Mucosa of descending colon (tissue), 3 donors: ENCODE measurements at places on chromosomes 5 and 9.

DNA sequence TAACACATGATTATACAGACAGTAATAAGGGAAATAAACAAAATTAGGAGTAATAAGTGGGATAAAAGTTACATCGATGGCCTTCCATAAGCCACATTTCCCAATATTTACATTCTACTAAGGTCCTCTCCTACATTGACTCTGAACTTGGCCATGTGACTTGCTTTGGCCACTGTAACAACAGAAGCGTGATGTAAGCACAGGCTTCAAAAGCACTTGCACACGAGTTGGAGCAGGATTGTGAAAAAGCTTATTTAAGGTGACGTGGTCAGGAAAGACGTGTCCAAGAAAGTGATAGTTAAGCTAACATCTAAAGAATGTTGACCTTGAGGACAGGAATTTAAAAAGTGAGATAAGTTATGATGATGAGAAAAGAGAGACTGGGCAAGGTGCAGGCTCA lies 9.8 kb upstream of the CEMIP2 start:
- DNase-seq = no peak

- DNase-seq = no peak
Observed at GRCh38 chr9:116271991-116272390, 118.4 kb downstream of the PAPPA start.

DNA sequence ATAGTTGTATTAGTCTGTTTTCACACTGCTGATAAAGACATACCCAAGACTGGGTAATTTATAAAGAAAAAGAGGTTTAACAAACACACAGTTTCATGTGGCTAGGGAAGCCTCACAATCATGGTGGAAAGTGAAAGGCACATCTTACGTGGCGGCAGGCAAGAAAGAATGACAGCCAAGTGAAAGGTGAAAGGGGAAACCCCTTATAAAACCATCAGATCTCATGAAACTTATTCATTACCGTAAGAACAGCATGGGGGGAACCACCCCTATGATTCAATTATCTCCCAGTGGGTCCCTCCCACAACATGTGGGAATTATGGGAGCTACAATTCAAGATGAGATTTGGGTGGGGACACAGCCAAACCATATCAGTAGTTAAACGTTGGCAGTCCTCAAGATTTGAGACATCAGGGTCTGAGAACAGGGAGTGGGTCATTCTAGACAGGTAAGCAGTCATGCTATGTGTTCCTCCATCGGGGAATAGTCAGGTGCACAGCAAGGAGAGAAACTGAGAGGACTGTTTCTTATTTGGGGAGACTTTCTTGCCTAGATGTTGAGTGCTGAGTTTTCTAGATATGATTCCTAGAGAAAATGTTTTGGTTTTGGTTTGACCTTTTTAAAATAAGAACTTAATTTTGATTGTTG lies 45.8 kb upstream of the ENTREP1 start:
- no peak for DNase-seq

- peak; percentile 45 for DNase-seq
Observed at GRCh38 chr9:136239983-136240330, 5.7 kb downstream of the QSOX2 start.
